ENCODE measurements at places on chromosomes 4 and X.
A peak's percentile ranks its signal among the peaks of the same experiment; 100 is the strongest.

DNA sequence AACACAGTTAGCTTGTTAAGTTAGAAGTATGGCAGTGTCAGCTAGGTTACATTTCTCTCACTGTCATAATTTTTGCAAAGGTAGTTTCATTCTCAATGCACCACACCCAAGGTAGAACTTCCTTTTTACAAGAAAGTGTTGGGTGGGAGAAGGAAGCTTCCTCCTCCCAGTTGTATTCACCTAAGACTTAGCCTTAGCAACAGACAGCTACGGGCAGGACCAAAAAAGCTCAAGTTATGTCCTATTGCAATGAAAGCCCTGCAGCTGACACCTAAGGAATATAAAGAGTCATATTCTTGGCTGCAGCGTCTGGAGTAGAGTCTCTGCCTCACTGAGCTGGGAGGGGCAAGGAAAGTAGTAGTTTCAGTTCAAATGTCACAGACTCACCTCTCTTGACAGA, 25.1 kb upstream of the PRDM8 start:
- peak; percentile 23 for DNase-seq

- no peak for DNase-seq
Measured at GRCh38 chr4:174650711-174651355, 128.5 kb upstream of the HPGD start.

DNA sequence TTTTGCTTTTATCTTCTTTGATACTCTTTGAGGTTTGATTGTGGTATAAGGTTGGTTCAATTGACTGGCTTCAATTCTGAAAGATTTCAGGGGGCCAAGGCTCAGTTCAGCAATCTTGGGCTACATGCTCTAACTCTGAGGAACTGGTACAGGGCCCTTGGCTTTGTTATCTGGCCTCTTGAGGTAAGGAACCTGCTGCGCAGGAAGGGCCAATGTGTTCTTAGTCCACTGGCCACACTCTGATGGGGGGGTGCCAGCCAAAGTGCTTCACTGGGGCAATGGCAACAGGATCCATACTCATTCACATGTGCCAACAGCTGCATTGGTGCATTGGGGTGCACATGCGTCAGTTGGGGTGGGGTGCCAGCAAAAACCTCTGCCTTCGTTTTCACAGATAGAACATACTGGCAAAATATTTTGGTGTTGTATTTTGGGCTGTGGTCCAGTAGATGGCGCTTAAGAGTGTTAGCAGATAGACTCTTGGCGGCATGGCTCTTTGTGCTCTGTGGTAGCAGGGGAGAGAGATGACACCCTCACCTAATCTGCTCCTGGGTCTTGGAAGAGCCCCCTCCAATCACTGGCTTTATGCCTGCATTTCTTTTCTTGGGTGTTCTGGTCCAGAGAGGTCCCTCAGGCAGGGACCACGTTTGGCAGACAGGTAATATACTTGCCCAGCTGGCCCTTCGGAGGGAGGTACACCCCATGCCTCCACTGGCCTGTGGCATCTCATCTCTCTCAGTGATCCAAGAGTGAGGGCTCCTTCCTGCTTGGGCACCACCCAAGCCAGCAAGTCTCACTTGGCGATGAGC, 42.9 kb downstream of the NDST3 start:
- peak; percentile 31 for DNase-seq

- DNase-seq = no peak
Measured at GRCh38 chrX:50211510-50211909, 6.9 kb downstream of the CCNB3 start.

GRCh38 chr4:48342606-48342880, 1.2 kb downstream of the SLAIN2 start:
- peak; percentile 27 for DNase-seq

DNA sequence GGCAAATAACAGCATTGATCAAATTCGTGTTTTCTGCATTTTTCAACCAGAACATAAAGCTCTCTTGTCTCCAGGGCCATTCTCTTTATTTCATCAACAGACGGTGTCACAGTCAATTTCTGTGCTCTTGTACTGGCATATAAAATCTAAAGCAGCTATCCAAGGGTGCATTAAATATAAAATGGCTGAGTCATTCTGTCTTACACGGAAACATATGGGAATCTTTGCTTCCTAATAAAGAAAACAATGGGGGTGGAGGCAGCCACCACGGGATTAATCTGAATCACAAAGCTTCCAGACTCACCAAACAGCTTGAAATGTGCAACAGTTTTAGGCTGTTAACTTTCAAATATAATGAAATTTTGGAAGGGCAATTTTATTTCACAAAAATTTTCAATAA, 132.6 kb downstream of the IL15 start:
- DNase-seq = no peak

GRCh38 chr4:11587797-11588196, 159.1 kb upstream of the HS3ST1 start:
- DNase-seq = no peak

DNA sequence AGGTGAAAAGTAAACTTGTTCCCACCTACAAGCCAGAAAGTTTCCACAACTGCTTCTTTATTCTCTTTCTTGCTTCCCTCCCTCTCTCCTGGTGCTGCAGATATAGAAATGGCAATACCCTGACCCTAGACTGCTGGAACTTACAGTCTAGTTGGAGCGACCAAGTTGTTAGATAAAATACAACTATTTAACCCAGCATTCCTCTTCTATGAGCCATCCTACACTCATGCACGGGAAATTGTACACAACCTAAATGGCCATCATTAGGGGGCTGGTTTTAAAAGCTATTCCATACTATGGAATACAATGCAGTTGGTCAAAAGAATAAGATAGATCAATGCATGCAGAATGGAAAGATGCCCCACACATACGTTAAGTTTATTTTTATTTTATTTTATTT, 41.1 kb downstream of the PJA1 start:
- no peak for DNase-seq

GRCh38 chrX:46713672-46714490, 45.0 kb downstream of the SLC9A7 start:
- no peak for DNase-seq

- no peak for DNase-seq
Measured at GRCh38 chr4:10066670-10067651, 45.7 kb upstream of the SLC2A9 start.

GRCh38 chr4:123503698-123504363, 107.2 kb downstream of the SPRY1 start:
- no peak for DNase-seq

DNA sequence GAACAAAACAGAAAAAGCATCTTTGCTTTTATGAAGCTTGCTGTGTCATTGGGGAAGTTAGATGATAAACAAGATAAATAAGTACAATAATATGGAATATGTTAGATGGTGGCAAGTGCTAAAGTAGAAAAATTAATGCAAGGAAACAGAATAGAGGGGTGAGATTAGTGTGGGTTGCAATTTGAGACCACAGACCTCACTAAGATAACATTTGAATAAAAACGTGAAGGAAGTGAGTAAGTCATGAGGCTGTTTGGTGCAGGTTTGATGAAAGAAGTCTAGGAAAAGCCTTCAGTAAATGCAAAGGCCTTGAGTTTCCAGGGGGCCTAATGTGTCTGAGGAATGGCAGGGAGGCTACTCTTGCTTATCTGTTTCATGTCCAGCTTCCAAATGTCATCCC, 102.5 kb downstream of the CFAP299 start:
- DNase-seq = no peak

GRCh38 chr4:114081783-114082182, 102.3 kb upstream of the ARSJ start:
- DNase-seq = no peak

DNA sequence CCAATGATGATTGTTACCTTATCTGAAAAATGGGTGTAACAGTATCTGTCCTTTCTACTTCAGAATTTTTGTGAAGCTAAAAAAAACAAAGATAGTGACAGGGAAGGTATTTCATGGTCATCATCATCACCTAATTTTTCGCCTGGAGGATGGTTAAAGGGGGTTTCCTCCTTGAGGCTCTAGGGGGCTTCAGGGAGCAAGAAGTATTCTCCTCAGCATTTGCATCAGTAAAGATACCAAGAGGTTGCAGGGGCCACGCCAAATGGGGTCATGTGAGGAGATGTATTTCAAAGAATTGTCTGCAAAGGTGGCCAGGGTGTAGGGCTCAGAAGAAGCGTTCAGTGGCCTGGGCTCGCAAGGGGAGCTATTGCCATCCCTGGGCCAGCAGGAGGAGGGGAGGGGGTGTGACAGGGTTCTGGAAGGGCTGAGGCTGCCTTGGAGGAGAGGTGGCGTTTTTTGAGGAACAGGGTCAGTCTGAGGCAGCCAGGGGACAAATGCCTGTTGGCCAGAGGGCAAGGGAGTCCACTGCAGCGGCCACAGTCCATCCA, 7.3 kb upstream of the NSG1 start:
- no peak for DNase-seq

DNA sequence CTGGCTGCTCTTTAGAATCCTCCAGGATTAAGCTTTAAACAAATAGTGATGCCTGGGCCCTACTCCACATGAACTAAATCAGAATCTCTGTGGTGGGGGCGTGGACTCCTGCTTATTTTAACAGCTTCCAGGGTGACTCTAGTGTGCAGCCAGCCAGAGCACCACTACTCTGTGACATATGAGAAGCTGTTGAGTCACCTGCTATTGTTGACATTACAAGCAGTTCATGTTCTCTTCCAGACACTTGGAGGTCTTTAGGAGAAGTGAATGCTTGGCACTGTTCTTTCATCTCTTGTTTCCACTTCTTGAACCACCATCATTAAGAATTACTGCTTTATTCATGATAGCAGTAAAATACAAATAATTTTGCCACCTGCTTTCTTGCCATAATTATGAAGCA, 426 bp upstream of the C4orf51 start:
- no peak for DNase-seq

- no peak for DNase-seq
Measured at GRCh38 chr4:188275686-188276085, 136.4 kb downstream of the TRIML1 start.

DNA sequence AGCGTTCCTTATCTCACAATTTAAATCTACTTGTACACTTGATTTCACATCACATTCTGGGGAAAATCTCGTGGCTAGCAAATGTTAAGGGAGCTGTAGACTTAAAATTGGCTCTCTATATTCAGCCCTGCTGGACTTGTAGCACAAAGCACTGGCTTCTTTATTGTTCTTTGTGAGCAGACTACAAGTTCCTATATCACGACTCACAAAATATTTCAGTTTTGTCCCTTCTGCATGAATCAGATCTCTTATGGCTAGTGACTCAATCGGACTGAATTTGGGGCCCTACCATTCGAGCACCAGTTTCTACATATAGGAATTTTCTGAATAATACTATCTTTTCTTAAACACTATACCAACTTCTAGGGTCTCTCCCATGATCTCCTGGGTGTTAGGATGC, 390.1 kb downstream of the ADAM29 start:
- DNase-seq = no peak

GRCh38 chr4:155609455-155610059, 57.1 kb upstream of the GUCY1A1 start:
- DNase-seq = no peak

DNA sequence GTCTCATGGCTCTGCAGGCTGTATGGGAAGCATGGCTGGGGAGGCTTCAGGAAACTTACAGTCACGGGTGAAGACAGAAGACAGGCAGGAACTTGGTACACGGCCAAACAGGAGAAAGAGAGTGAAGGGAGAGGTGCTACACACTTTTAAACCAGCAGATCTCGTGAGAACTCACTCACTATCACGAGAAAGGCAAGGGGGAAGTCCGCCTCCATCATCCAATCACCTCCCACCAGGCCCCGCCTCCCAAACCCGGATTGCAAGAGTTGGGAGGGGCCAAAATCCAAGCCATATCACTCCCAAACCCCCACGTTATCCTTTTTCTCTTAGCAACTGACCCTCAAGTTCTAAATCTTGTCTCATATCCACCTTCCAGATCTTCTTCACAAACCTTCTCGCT, 1710.5 kb upstream of the TENM3 start:
- DNase-seq = no peak

DNA sequence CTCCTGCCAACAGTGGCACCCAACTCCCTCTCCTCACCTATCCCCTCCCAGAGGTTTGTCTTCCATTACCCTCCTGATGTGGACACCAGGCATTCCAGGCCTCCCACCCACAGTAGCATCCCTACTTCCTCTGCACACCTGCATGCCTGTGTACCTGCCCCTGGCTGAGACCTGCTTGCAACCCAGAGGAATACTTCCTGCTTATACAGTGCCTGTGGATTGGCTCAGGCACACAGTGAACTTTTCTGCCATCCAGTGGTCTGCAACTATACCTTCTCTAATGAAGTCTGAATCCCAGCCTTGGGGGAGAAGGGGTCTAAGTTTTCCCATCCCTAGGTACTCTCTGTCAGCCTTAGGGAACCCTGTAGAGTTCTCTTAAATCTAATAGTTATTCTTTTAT, 169.9 kb downstream of the IQCM start:
- no peak for DNase-seq

DNA sequence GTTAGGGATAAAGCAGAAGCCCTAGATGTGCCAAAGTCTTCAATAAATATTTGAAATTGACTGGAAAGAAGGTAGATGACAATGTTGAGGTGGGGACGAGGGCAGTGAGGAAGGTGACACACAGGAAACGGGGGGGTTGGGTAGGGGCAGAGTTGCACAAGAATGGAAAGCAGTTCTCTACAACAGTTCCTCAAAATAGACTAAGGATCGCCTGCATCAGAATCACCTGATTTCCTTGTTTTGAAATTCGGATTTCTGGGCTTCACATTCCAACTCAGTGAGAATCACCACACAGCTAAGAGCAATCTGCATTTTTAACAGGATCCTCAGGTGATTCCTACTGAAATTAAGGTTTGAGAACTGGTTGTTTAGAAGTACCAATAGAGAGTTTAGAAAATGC, 70.6 kb downstream of the ARFIP1 start:
- DNase-seq = peak; percentile 32

- DNase-seq = no peak
Measured at GRCh38 chr4:38464328-38464727, 199.7 kb upstream of the KLF3 start.

DNA sequence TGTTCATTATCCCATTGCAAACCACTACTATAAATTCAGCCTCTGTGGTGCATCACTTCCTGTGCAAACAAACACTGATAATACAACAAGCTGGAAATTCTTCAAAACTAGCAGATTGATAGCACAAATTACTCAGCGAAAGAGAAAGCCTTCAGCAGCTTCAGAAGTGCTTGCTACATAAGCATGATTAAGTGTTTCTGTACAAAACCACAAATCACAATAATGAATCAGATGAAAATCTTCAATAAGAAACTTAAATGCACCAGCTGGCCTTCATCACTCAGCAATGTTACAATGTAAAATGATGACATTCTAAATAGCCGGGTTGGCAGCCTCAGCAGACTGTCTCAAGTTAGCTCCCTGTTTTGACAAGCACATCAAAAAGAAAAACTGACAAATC, 262.2 kb downstream of the SPOCK3 start:
- no peak for DNase-seq

GRCh38 chr4:156036496-156036895, 82.8 kb upstream of the CTSO start:
- no peak for DNase-seq

DNA sequence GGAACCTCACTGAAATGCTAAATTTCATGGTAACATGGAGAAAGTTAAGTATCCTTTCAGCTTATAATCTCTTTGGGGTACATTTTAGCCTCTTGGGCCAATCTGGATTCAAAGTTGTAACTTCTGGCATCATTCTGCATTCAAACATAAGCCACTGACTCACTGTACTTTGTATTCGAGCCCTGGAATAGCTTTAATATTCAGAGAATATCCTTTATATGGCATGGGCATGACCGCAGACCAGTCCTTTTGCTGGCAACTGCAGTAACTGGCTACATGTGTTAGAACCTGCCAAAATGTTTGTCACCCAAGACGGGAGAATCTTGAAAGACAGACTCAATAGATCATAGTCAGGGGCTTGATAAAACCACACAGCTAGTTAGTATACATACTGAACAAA, 3.3 kb downstream of the GASK1B start:
- no peak for DNase-seq

- DNase-seq = no peak
Measured at GRCh38 chr4:67437974-67438713, 107.2 kb downstream of the CENPC start.
